BJ (cell line): ENCODE measurements at places on chromosomes 1 and 21. TPM values are rescaled to one million over a fixed set of nuclear protein-coding genes. Genes with fewer than 3 reads are reported as not detected.
A peak's percentile ranks its signal among the peaks of the same experiment; 100 is the strongest.

- no peak for DNase-seq
Observed at GRCh38 chr1:145846201-145846612, 777 bp downstream of the NUDT17 start.

GRCh38 chr21:37744551-37744950 lies 171.7 kb downstream of the KCNJ6 start:
- DNase-seq = no peak

GRCh38 chr1:244762629-244763028 lies 72.8 kb upstream of the COX20 start:
- no peak for DNase-seq

ASTN1 gene
- 0.02 and 0.09 TPM in 2 replicates for polyA plus RNA-seq

GRCh38 chr1:30755746-30756145 lies 1.8 kb downstream of the LAPTM5 start:
- no peak for DNase-seq

GRCh38 chr1:234107416-234108021 lies 203.0 kb downstream of the SLC35F3 start:
- DNase-seq = no peak

GRCh38 chr1:204760757-204761156 lies 75.2 kb upstream of the LRRN2 start:
- DNase-seq = no peak

DNA sequence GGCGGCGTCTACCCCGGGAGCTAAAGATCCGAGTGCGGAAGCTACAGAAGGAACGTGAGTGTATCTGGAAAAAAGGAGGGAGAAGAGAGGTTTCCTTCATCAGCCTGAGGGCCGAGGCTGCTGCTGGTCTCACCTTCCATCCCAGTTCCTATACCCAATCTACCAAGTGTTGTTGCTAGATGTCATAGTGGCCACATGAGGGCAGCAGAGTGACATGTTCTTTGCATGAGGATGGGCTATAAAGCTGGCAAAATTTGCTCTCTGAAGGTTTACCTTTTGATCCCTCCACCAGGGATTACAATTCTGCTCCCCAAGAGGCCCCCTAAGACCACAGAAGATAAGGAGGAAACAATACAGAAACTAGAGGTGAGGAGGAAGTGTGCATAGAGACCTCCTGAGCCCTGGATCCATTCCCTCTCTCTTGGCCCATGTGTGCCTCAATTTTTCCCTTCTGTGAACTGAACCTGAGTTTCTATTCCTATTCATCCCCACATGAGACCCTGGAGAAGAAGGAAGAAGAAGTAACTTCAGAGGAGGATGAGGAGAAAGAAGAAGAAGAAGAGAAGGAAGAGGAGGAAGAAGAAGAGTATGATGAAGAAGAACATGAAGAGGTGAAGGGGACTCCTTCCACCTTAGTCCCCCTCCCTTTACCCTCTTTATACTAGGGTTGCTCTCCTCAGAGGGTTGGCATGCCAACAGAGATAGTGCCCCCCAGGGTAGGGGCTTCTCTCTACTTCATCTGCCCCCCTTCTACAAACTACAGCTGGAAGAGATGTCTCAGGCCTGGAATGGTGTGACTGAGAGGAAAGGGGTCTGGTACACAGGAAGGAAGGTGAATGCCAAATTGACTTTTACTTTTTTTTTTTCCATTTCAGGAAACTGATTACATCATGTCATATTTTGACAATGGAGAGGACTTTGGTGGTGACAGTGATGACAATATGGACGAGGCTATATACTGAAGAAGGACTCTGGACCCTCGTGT lies 13.3 kb downstream of the POLR3GL start:
- DNase-seq = no peak

- no peak for DNase-seq
Observed at GRCh38 chr1:86416343-86416742, 7.6 kb upstream of the CLCA2 start.

DNA sequence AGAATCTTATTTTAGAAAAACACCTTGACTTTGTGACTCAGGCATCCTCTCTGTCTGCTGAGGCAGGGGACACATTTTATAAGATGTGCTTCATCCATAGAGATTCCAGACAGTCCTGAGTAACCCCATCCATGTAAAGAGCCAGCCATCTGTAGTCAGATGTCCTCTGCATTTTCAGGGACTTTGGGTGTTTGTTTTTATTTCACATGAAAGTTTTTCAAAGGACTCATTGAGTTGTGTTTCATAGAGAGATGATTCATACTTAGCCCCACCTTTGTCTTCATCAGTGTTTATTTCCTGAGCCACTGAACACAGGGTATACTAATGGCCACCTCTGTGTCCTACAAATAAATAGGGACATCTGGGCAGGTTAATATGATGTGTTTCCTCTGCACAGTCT lies 280.4 kb downstream of the CACNA1E start:
- no peak for DNase-seq

GRCh38 chr21:16750926-16751325 lies 761.9 kb upstream of the CXADR start:
- no peak for DNase-seq

F13B gene
- not detected in 2 replicates for polyA plus RNA-seq

DNA sequence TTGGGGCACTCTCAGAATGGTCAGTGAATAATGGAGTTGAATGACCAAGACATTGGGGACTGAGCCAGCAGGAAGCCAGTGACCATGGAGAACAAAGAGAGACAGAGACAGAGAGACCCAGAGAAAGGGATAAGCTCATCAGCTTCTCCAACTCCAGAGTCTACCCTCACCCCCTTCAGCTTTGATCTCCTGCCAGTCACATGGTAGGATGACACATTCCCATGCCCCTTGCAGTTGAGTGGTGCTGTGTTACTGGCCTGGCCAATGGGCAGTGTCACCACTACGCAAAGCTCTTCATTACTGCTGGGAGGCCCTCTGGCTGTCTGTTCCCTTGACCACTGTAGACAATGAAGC lies 643.5 kb downstream of the AJAP1 start:
- no peak for DNase-seq

GRCh38 chr1:64549464-64550239 lies 79.7 kb downstream of the CACHD1 start:
- DNase-seq = no peak

TNFSF4 gene
- 5.9 and 11.6 TPM in 2 replicates for polyA plus RNA-seq

- no peak for DNase-seq
Observed at GRCh38 chr1:82927753-82928152, 1071.2 kb downstream of the TTLL7 start.

GRCh38 chr1:234322979-234323378 lies 50.3 kb upstream of the COA6 start:
- no peak for DNase-seq

DNA sequence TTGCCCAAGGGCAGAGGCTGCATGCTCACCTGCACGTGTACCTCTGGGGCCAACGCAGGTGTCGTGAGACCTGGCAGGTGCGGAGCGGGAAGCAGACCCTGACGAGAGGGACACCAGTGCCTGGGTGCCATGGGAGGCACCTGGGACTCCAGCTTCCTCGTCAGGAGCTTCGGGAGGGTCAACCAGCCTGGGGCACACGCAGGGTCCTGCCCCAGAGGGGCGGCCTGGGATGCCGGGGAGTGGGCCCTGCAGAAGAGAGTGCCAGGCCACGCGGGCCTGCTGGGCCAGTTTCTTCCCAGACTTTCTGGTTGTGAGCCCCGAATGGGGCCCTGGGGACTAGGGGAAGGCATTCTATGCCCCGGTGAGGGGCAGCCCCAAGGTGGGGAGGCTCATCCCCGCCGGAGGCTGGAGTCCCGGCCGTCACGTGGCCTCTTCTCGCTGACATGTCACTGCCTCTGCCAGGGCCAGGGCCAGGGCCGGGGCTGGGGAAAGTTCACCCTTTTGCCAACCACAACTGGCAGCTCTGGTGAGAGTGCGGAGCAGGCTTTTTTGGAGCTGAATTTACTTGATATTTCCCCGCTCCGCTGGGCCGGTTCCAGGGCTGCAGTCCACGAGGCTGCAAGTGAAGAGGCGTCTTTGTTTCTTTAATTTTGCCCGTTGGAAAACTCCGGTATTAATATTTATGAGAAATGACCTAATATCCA lies 38.5 kb upstream of the ACTRT2 start:
- DNase-seq = no peak

DNA sequence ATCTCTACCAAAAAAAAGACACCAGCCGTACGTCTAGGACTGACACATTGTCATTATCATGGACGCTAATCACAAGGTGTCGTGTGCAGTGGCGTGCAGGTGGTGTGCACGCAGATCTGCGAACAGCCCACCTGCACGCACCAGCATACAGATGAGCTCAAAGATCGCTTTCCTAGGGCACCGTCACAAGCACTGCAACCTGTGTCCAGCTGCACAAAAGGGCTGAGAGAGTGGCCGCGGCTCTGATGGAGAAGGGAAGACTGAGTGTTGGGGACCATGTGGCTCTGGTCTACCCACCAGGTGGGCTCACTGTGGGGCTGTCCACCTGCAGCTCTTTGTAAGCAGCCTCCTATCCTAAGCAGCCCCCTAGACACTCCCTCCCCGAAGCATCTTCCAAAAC lies 50.9 kb downstream of the S100B start:
- no peak for DNase-seq

DNA sequence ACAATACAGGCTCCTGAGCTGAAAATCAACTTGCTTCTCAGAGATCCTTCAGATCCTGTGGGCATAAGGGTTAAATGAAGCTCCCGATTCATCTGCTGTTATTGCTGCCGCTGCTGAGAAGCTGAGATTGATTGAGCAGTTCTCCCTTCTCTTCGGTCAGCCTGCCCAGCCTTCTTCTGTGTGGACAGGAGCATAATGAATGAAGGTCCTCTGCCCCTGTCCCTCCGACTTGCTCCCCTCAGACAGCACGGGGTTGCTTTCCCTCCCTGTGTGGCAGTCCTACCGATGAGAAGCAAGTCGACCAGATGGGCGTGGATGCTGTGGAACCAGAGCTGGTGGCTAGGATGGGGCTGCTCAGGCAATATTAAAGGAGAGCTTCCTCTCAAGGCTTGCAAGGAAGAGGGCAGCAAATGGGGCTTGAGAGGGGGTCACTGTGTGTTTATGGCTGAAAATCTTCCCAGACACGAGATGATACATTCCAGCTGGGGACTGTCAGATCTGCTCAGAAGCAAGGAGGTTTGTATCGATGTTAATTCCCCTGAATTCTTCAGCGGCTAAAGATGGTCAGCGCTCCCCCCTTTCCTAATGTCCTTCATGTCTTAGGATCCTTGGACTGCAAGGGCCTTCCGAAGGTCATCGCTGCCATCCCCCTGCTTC lies 63.9 kb upstream of the GOLT1A start:
- no peak for DNase-seq

GRCh38 chr1:207077470-207078377 lies 10.9 kb upstream of the C4BPB start:
- DNase-seq = peak; percentile 51

GRCh38 chr1:184745929-184746638 lies 8.6 kb downstream of the EDEM3 start:
- no peak for DNase-seq

GRCh38 chr1:244874974-244875579 lies 10.7 kb upstream of the HNRNPU start:
- no peak for DNase-seq

GRCh38 chr1:5508669-5509330 lies 483.4 kb downstream of the NPHP4 start:
- no peak for DNase-seq
